ENCODE measurements at places on chromosomes 4 and X.

DNA sequence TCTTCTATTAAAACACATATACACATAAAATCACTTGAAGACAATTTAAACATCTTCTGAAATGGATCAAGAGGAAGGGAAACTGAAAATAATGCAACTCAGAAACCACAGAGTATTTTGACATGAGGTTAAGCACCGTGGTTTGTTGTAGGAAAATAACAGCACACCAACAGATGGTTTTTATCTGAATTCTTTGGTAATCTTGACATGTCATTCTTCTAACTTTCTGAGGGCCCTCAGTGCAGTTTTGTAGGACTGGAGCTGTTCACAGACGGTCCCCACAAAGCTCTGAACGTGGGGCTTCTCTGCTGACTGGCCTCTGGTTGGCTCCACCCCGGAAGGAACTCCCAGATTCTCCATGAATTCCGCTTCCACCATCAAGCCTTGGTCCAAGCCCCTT, 16.0 kb upstream of the TLR8 start:
- no peak for DNase-seq

DNA sequence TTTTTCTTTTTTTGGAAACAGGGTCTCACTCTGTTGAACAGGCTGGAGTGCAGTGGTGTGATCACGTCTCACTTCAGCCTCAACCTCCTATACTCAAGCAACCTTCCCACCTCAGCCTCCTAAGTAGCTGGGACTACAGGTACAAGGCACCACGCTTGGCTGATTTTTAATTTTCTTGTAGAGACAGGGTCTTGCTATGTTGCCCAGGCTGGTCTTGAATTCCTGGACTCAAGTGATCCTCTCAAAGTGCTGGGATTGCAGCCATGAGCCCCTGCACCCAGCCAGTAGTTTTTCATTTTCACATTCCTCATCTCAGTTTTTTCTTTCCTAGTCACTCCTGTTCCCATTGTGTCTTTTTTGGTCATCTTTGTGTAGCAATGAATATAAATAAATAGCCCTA, 11.1 kb downstream of the USO1 start:
- DNase-seq = no peak

GRCh38 chr4:150104404-150105027, 26.3 kb downstream of the DCLK2 start:
- DNase-seq = no peak

DNA sequence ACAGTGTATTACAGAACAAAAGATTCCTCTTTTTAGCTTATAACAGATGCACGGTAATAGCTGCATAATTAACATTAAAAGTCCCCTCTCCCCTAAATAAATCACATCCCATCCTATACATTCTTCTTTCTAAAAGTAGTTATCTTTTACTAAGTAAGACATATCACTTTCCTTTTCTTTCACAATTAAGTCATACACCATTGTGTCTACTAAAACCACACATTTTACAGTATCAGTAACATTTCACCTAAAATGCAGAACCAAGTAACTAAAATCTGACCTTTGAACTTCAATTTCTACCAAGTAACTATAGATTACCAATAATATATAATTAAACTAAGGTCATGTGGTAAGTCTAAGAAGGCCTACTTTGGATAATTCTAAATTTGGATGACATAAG, 14.2 kb downstream of the DHX15 start:
- DNase-seq = no peak

- no peak for DNase-seq
These were observed 10.6 kb downstream of the PBDC1 start for GRCh38 chrX:76183289-76184049.

DNA sequence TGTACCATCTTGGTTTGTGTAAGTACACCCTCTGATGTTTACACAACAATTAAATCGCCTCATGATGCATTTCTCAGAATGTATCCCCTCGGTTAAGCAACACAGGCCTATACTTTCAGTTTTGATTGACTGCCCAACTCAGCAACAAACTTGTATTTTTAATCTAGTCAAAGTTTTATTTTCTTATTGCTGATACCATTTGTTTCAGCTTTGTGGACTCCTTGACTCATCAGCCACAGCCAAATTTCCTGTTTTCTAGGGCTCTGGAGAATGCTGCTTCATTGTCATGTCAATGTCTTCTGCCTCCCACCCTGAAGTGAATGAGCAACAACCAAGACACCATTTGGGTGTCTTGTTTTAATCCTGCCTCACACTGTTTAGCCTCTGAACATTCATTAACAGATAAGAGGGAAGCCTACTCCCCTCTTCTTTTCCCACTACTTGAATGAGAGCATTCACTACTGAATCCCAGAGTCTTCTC, 14.0 kb downstream of the BBS12 start:
- DNase-seq = no peak

GRCh38 chrX:106932492-106932923, 12.3 kb downstream of the CLDN2 start:
- no peak for DNase-seq

DNA sequence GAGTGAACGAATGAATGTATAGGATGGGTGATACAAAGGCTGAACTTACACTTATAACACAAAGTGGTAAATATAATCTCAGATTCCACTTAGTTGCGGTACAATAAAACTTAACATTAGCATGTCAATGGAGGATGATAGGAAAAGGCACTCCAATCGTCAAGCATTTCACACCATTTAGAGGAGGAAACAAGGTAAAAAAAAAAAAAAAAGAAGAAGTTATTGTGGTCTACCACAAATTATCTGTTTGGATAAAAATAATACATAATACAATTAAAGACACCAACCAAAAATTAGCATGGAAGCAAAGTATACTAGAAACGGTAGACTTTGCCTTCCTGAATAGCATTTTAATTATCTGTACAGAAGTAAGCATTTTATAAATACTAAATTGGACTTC, 205.5 kb downstream of the PPP3CA start:
- no peak for DNase-seq

GRCh38 chrX:103727115-103727514, 16.4 kb downstream of the TMEM31 start:
- no peak for DNase-seq

DNA sequence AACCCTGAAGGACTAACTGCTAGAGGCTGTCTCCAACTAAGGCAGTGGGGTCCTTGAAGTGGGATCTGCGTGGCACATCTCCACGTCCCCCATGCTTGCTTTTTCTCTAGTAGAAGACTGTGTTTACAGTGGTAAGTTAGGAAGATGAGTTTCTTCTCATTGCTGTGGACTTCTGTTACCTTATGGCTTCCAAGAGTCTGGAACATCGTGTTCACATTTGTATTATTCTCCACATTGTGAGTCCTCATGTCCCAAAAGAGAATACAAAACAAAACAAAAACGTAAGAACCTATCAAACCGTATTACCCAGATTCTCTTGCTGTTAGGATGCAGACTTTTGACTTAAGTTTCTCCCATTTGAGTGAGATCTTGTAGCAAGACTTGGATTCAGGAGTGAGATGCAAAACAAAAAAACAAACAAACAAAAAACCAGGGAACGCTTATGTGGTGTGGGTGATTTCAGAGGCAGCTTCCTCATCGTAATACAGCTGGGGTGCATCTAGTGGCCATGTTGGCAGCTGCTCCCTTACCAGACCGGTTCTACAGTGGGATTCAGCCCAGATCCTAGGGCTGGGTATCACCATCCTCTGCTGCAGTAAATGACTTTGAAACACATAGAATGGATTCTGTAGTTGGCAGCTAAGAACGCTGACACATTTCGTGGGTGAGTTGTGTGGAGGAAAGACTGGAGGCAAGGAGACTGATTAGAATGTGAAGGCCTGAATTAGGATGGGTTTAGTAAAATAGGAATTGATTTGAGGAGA, 41.3 kb downstream of the TMEM131L start:
- DNase-seq = no peak

- no peak for DNase-seq
These were observed 1.2 kb downstream of the TMEM255A start for GRCh38 chrX:120309873-120310705.

DNA sequence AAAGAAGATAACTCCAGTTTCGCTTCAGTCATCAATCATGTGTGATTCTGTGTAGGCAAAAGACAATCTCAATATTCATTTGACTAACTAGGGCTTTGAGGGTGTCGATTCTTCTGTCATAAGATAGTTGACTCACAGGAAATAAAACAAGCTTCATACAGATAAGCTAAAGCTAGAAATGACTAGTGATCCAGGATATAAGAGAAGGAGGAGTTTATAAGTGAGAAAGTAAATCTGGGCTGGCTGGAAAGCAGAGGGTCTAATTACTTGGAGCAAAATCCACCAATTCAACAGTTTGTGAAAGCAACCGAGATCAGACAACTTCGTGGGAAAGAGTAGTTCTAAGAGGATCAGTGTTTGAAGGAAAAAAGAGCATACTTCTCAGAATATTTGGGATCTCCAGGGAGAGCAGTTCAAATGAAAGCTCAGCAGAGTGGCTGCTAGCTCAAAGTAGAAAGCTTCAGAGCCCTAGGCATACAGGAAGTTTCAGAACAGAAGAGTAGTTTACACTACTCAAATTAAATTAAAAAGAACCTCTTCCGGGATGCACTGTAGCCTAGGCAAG, 429.3 kb downstream of the INPP4B start:
- no peak for DNase-seq

- DNase-seq = no peak
These were observed 215.7 kb downstream of the TMA16 start for GRCh38 chr4:163710158-163710557.

DNA sequence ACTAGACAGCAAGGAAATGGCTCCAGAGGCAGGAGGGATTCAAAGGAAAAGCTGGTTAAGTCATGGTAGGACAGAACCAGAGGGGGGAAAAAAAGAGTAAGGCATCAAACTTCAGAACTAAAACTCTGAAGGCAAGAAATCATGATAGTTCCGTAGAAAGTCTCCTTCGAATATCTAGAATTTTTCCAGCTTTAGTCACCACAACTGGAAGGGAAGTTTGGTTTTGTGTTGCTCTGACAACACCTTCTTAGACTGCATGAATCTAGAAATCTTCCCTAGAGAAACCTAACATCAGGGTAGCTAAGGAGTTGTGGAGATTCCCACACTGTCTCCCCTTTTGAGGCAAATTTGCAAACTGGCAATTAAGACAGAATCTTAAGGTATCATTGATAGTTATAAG, 33.7 kb downstream of the AMMECR1 start:
- DNase-seq = no peak

GRCh38 chr4:48503233-48504025, 13.4 kb downstream of the ZAR1 start:
- no peak for DNase-seq

- DNase-seq = no peak
These were observed 114.3 kb downstream of the SH3BGRL start for GRCh38 chrX:81316163-81316562.

DNA sequence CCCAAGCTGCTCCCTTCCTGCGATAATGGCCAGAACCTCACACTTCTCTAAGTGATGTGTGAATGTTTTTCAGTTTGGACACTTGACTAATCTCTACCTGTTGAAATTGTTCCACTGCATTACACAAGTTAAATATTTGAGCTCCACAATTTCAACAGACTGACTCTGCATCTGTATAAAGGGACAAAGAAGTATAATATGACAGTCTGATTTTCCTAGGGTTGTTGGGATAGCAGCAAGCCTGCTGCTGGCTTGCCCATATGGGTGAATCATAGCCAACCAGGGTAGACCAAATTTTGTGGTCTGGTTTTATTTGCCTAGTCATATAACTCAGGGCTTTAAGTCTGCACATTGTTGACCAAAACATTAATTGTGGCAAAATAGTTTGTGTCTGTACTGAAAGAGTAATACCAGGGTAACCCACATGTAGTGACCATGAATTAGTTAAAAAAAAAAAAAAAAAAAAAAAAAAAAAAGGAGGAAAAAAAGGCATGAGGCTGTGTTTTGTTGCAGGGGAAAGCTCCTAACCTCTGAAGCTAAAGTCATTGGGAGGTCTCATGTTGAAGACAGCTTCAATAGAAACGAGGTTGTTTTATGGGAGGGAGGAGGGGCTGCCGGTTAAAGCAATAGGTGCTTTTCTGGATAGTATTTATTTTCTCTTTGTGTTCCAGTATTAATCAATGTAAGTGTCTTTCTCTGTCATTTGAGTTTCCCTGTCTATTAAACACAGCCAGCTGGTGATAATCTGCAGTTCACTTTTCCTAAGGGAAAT, 534.2 kb downstream of the RAB28 start:
- peak; percentile 82 for DNase-seq

GRCh38 chr4:29538889-29539646, 1181.1 kb upstream of the PCDH7 start:
- no peak for DNase-seq

GRCh38 chr4:1693131-1693896, 9.2 kb upstream of the FAM53A start:
- DNase-seq = peak; percentile 57

Data from NCI-H774 (cell line).